ENCODE measurements at places on chromosomes 12 and 14. TPM values are rescaled to one million over a fixed set of nuclear protein-coding genes. Genes with fewer than 3 reads are reported as not detected.

DNA sequence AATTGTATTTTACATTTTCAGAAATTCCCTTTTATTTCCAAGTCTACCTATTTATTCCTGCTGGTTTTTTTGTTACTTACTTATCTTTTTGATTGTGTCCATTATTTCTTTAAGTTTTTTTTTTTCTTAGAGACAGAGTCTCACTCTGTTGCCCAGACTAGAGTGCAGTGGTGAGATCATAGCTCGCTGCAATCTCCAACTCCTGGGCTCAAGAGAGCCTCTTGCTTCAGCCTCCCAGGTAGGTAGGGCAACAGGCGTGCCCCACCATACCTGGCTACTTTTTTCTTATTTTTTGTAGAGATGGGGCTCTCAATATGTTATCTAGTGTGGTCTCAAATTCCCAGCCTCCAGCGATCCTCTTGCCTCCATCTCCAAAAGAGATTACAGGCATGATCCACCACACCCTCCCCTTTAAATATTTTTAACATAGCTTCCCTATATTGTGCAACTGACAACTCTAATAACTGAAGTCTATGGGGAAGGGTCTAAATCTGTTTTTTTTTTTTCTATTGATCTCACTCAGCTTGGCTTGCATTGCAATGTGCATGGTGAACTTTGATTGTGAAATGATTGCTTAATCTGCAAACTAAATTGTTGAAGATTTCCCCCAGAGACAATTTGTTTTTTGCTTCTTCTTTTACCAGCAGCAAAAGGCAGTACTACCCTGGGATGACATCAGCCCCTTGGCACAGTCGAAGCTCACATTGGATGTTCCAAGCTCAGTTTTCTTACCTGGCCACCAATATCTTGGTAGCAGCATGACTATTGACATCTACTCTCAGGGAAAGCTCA is 25.7 kb upstream of the COCH start:
- no peak for DNase-seq

DNA sequence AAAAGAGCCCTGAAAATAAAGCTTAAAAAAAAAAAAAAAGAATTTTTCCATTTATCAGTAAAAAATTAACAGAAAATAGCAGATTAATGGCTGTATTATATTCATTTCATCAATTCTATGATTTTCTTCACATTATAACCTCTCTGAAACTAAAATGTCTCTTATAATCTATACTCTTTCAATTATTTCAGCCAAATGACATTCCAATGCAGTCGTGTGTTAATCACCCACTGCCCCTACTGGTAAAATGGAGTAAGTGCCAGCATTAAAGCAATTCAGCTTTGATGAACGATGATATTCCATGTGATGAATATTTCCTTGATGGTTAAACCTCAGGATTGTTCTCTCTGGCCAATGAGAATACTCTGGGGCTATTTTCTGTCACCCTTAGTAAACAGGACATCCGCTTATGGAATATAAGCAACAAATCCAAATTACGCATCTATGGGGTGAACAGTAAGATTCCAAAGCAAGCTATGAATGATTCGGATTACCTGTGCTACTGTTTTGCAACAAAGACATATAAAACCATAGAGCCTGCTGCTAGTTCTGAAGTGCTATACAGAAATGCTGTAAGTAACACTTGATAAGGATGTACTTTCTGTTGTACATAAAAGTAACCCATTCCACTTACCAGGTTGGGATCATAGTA is 20.3 kb upstream of the SYCP3 start:
- no peak for DNase-seq

DNA sequence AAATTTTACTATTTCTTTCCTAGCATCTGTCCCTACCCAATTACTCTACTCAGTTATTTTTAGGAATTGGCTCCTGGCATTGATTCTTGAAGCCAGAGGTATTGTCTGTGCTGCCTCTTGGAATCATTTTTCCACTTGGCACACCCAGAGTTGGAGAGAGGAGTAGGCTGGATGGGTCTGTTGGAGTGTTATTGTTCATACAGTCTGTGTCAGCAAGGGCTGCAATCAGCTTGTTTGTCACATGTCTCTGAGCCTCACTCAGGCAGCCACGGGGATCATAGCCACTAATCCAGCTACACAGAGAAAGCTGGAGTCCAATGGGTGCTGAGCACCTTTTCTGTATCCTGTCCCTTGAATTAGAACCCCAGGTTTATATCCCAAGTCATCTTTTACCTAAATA is 176.0 kb upstream of the DYRK2 start:
- DNase-seq: no peak

DNA sequence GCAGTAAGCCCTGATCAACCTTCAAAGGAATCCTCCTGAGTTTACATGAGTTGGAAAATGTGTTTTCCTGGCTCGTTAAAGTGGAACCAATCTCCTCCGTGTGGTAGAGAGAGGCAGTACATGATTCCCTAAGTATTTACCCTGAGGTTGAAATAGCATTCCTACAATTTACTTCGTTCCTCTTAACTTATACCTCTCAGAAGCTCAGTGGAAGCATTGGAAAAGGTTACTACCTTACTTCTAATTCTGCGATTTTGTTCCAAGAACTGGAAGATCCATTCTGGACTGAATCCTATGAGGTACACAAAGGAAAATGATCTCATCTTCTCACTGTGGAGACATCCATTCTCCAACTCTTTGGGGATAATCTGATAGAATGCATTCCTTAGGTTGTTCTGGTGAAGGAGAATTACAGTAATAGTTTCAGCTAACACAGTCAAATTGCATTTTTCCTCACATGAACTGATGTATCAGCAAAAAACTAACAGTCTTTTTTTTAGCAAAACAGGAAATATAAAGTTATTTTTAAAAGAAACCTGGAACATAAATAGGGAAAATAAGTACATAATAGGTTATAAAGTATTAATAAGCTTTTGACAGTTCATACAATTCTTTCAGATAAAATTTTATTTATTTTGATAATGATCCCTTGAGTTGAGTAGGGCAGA is 475.6 kb downstream of the PDZRN4 start:
- no peak for DNase-seq

DNA sequence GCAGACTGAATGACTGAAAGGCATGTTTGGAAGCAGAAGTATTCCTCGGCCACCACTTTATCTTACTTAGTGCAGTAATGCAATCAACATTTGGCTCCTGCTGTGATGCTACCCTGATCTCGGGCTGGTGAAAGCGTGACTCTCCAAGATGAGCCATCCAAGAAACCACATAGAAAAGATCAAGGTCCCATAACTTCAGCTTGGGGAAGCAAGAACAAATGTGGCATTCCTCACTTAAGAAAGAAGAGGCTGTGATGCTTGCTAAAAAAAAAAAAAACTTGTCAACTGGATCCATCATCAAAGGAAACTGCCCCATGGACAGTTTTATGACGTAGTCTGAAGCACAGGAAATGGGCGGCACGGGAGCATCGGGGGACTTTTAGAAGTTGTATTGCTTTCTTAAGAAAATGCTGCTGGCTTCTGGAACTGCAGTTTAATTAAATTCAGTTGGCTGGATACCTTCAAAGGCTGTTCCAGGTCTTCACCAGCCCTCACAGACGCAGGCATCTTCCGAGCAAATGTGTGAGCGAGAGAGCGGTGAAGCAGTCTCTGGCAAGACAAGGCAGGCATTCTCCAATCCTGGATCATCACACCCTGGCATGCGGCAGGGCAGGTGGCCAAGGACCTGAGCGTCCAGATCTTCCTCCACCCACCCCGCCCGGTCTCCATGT is 38.2 kb upstream of the MAP1LC3B2 start:
- DNase-seq: no peak

DNA sequence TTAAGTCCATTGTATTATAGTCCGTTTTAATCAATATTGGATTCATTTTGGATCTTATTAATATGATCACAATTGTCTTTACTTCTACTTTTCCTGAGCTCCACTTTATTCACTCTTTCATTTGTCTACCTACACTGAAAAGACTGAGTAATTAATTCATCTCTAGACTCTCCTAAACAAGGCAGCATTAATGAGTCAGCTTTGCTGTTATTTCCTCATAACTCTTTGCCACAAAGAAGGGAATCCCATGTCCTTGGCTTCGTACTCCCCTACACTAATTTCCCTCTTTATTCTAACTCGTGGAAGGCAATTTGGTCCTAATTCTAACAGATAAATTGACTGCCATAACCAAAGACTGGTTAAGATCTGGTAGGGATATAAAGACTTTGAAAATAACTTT is 91.9 kb downstream of the ARMH4 start:
- DNase-seq: no peak

Gene CBLN3
- 3.4 TPM for total RNA-seq

Gene MUCL1
- total RNA-seq: not detected

- no peak for DNase-seq
Measured at GRCh38 chr12:27257104-27257843, 13.2 kb downstream of the STK38L start.

GRCh38 chr14:57982804-57983634 is 117.1 kb upstream of the SLC35F4 start:
- peak; percentile 81 for DNase-seq

GRCh38 chr14:75811872-75812499 is 150.9 kb downstream of the TTLL5 start:
- no peak for DNase-seq

- DNase-seq: no peak
Measured at GRCh38 chr14:105168979-105169507, 467 bp upstream of the JAG2 start.

DNA sequence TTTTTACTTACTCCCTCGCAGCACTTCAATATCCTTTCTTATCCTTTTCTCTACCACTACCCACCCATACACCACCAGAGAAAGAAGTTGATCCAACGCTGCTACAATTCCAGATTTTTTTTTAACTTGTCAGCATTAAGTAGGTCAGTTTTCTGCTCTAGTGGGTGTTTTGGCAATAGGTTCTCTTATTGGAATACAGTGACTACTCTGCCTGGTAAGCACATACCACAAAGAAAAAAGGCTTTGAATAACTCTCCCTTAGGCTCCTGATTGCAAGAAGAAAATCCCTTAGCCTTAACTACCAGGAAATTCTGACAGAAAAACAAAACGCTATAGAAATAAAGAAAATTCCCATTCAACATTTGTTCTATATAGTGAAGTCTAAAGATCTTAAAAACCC is 72.0 kb downstream of the NUMB start:
- DNase-seq: no peak

- DNase-seq: peak; percentile 75
Measured at GRCh38 chr14:70702161-70702560, 60.4 kb downstream of the TTC9 start.

DNA sequence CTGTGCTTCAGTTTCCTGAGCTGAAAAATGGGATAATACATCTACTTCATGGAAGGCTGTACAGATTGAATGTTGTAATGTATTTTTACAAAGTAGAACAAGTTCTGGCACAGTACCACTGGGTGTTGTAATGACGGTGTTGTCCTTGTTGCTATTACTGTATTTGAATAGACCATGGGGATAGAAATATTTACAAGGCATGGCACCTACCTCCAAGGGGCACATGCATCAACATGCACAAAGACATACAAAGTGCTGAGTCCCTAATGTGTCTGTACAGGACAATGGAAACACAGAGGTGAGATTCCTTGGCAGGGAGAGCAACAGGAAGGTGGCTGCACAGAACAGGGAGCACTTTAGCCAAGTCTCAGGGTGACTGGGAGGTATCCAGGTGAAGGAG is 930.6 kb upstream of the TMEM132C start:
- DNase-seq: no peak

Gene CPSF2
- total RNA-seq: 34.1 TPM

Data from thyroid gland (tissue), 4 donors.